Urothelium cell line (cell line): ENCODE measurements at places on chromosomes 1 and 21.

GRCh38 chr1:205748403-205749233 is 1.4 kb downstream of the NUCKS1 start:
- DNase-seq: peak; percentile 10

- no peak for DNase-seq
Observed at GRCh38 chr1:246338546-246338945, 168.5 kb downstream of the SMYD3 start.

GRCh38 chr1:10510520-10511493 is 36.1 kb downstream of the PEX14 start:
- peak; percentile 82 for DNase-seq

DNA sequence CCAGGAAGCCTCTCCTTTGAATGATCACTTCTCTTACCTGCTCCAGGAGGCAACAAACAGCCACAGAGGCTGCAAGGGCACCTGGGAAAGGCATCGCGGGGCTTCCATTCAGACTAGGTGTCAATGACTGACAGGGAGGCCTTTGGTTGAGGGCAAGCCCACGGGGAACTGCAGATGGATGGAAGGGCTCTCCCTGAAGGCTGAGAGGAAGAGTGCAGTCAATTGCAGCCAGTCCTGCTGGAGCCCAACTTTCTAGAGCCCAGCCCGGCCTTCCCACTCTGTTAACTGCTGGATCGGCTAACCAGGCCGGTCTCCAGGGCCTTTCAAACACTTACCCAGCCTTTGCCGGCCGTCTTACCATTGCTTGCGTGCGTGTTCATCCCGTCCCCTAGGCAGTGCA is 89.3 kb downstream of the LACTBL1 start:
- DNase-seq: no peak

- DNase-seq: no peak
Observed at GRCh38 chr1:200636681-200637080, 16.1 kb upstream of the KIF14 start.

DNA sequence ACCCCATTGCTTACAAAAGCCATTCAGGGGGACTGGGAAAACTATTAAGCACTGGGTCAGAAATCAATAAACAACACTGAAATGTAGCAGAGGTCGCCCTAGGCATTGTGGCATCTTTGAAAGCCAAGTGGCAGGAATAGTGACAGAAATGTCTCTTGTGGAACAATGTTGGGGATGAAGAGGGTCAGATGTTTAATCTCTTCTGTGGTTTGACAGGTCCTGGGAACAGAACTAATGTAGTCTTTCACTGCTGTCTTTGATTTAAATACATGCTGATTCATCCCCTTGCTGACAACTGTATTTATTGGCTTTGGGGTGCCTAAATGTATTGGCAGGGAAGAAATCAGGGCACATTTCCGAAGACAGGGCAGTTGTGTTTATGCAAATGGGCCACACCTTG is 194.8 kb downstream of the ATG4C start:
- DNase-seq: no peak

DNA sequence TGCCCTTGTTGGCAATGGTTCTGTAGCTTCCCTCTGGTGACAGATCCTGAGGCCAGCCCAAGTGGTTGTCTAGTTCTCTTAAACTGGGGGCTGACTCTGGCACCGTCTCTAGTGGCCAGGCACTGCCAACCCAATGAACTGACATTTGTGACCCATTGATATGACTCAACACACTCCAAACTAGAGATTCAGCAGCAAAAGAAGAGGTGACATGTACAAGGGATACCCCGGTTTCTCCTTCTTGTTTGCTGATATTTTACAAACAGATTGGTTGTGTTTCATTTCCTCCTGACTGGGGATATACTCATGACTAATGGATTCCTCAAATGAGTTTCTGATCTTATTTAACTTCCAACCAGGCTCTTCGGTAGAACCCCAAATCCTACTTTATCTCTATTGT is 65.9 kb upstream of the DNAJC6 start:
- DNase-seq: no peak

- no peak for DNase-seq
Observed at GRCh38 chr1:91685994-91686393, 185.3 kb downstream of the CDC7 start.

DNA sequence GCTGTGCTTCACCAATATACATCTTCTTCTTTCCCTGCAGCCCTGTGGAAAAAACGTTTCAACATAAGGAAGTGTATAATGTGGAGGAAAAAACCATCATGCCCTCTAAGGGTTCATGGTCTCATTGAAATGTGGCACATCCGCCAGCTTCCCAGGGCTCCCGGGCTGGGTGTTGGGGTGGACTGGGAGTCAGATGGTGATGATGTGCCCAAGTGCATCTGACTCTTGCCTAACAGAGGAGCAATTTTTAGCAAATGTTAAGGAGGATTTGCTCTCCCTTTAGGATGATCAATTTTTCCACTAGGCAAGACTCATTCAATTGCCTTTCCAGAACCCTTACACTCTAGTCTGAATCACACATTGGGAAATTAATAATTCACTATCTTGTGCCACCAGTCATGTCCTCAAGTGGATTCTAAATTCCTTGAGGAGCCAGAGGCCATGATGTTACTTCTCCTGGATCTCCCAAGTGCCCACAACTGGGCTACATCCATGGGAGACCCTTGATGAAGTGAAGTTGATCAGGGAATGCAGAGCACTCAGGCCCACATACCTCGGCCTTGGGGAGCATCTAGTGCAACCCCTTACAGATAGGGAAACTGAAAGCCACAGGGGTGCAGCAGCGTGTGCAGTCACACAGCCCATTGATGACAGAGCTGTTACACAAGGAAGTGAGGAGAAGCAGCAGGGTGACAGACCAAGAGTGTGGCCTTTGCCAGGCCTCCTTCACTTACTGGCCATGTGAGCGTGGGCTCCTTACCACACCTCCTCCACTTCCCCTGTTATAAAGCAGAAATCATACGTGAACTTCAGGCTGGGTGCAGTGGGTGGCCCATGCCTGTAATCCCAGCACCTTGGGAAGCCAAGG is 100.0 kb upstream of the SLC44A3 start:
- DNase-seq: no peak

- DNase-seq: no peak
Observed at GRCh38 chr1:15703562-15703961, 19.4 kb downstream of the PLEKHM2 start.

- no peak for DNase-seq
Observed at GRCh38 chr1:170365331-170365730, 166.6 kb upstream of the GORAB start.

- DNase-seq: peak; percentile 20
Observed at GRCh38 chr1:214637722-214638458, 34.9 kb downstream of the CENPF start.

DNA sequence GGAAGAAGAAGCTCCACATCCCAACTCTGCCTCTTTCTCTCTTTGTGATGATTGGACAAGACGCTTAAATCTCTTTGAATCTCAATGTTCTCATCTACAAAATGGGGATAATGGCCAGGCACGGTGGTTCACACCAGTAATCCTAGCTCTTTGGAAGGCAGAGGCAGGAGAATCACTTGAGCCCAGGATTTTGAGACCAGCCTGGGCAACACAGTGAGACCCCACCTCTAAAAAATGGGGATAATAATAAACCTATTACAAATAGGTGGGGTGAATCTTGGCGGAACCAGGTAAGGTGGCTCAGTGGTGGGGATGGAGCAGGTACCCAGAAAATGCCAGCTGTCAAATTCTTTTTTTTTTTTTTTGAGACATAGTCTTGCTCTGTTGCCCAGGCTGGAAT is 29.4 kb upstream of the ARHGEF10L start:
- DNase-seq: no peak

DNA sequence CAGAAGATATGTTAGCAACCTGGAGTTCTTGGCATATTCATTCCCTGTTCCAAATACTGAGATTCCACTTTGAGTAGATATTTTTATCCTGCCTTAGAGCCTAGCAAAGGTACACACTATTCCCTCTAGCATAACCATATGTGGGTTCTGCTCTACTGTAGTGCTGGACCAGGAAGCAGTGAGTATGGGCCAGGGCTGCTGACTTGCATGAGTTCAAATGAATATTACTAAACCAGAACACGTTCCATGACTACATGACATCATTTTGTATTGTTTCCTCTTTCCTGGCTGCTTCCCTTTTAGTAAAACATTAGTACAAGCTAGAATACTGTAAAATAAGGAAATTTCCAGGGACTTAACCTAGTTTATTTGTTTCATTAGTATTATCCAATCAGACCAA is 41.1 kb downstream of the TNFSF18 start:
- no peak for DNase-seq

- DNase-seq: peak; percentile 43
Observed at GRCh38 chr1:15802234-15802965, 5.0 kb downstream of the UQCRHL start.

DNA sequence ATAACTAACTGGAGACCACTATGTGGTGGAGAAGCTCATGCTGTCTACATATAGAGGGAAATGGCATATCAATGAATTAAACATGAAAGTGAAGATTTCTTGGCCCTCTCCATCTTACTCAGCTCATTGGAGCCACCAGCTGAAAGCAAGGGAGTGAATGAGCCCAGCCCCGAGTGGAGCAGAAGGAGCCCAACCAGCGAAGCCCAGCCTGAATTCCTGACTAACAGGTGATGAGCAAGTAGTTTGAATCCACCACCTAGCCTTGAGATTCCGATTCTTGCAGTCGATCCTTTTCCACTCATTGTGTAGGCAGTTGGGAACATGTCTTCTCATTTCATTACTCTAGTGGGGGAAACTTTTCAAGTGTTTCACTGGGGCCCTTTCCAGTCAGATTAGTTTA is 18.6 kb upstream of the ST6GALNAC3 start:
- no peak for DNase-seq

DNA sequence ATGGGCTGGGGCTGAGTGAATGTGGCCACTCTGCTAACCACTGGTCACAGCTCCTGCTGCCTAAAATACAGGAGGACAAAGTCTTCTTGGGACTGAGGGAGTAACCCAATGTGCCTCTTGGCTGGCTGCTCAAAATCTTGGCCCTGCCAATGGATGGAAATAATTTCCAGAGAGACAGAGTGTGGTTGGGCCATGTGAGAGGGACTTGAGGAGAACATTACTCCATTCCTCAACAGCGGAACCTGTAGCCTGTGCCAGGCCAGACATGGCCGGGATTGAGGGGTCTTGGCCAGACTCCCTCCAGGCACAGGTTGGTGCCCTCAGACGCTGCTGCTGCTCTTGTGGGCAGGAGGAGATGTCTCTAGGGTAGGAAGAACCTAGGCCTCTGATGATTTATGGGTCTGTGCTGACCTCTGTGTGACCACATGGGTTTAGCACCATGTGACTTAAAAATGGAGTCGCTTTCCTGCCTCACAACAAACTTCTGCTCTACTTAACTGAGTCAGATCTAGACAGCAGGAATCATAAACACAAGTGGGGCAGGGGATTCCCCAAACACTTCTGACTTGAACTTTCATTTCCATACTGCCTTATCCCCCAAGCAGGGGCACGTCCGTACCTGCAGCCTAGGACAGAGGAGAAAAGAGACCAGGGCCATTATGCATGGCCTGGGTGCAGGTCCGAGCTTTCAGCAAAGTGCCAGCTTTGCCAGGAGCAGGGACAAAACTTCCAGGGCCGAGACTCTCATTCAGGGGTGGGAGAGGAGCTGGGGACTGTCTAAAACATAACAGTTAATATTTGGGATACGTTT is 79.2 kb downstream of the CD34 start:
- DNase-seq: no peak

DNA sequence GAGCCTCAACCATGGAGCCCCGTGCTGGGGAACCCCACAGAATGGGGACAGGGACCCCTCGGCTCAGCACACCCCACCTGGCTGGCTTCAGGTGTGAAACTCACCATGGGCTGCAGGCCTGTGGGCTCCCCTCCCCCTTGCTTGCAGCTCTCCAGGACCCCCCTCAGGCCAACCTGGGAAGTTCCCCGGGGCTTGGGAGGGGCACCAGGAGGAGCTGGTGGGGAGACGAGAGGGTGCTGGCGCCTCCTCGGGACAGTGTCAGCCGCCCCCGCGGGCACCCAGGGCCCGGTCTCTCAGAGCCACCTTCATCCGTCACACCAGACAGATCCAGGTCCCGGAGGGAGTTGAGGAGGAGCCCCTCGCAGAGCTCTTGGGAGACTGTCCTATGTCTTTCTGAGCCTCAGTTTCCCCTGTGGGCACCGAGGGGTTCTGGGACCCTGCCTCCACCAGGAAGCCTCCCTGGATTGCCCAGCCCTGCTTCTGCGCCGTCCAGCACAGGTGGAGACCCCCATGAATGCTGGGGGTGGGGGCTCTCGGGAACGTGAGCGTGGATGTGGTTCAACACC is 657 bp upstream of the TNFRSF18 start:
- no peak for DNase-seq

GRCh38 chr1:145710291-145711027 is 3.3 kb upstream of the PDZK1 start:
- no peak for DNase-seq

GRCh38 chr1:67503974-67504373 is 73.8 kb upstream of the SERBP1 start:
- no peak for DNase-seq

DNA sequence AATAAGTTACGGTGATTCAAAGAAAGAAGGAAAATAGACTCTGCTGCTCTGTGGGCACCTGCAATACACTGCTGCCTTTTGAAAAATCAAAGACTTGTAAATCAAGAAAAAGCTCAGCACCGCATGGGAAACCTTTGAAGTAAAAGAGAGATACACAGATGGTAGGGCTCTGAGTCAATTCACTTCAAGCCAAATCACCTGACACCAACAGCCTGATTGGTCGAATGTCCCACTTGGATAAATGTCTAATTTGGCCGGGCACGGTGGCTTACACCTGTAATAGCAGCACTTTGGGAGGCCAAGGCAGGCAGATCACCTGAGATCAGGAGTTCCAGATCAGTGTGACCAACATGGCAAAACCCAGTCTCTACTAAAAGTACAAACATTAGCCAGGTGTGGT is 19.2 kb upstream of the RCAN3 start:
- no peak for DNase-seq

DNA sequence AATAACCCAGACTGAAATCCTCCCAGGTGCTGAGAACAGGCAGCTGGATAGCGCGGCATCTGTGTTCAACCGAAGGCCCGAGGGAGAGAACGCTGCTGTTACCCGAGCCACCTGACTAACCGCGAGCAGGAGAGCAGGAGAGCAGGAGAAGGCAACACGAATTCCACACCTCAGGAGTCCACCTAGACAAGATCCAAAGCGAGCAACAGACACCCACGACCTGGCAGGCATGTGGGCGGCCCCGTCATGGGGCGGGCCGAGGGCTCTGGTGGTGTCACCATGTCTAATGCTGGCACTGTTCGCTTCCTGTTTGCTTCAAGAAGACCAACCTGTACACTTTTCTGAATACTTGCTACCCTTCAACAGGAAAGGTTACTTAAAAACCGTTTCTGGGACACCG is 20.9 kb upstream of the SPATC1L start:
- no peak for DNase-seq
